ENCODE measurements at places on chromosomes 12 and 14. TPM values are rescaled to one million over a fixed set of nuclear protein-coding genes. Genes with fewer than 3 reads are reported as not detected.

DNA sequence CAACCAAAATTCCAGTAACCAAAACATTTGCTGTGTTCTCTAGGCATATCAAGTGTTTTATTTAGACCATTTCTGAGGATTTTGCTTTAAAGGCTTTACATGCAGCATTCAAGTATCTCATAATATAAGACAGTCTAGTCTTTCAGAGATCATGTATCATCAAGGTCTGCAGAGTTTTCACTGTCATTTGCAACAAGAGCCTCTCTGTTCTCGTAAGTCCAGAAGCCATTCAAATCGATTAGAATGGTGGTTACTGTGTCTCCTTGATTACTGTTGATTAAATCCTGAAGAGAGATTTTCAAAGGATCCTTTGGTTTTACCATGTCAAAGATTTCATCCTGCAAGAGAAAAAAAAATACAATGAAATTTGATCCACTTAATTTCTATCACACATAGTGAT, 36.3 kb downstream of the PPP2R3C start:
- DNase-seq, result no peak

DNA sequence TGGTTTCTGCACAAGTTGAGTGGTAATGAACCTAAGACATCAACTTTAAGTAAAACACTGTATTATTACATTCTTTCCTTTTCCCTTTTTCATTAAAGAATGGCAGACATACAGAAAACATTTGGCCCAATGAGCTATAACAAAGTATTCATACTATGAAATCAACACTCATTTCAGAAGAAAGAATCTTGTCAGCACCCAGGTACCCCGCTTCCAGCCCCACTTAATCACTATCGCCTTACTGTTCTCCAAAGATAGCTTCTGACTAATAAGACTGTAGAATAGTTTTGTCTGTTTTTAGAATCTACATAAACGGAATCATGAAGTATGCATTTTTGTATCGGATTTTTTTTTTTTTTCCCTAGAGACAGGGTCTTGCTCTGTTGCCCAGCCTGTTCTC, 9.5 kb downstream of the CNTN1 start:
- no peak for DNase-seq

KLRF1 gene
- polyA plus RNA-seq, result 0.23 TPM

KLHDC1 gene
- polyA plus RNA-seq, result 6.0 TPM

NRL gene
- 1.7 TPM for polyA plus RNA-seq
